ENCODE measurements at places on chromosomes 2 and 18.

DNA sequence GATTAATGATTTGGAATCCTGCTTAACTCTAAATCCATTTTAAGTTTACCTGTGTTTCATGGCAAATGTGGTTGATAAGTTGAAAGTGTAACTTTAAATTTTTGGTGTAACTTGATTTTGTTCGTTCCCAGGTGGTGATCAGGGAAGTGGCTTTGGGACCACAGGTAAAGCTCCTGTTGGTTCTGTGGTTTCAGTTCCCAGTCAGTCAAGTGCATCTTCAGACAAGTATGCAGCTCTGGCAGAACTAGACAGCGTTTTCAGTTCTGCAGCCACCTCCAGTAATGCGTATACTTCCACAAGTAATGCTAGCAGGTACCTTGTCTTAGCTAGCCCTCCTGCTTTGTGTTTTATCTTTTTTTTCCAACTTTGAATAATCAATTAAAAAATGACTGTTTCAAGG, 62.8 kb downstream of the AGFG1 start:
- DNase-seq: no peak

- DNase-seq: no peak
Measured at GRCh38 chr2:196649202-196649601, 9.7 kb downstream of the CCDC150 start.

DNA sequence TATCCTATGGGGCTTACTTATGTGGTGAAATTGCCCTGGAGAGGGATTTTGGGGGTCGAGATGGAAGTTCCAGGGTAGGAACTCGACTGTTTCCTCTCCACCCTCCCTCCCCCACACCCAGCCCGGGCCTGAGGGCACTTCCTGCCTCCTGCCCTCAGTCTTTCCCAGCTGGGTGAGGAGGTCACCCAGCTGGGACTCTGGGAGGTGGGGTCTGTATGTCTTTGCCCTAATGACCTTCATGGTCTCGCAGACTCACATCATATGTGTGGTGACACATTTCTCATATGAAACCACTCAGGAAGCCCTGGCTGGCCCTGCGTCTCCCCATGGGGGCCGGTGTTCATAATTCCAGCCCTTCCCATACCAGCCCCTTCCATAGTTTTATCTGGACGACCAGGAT, 12.4 kb downstream of the ATOH8 start:
- no peak for DNase-seq

DNA sequence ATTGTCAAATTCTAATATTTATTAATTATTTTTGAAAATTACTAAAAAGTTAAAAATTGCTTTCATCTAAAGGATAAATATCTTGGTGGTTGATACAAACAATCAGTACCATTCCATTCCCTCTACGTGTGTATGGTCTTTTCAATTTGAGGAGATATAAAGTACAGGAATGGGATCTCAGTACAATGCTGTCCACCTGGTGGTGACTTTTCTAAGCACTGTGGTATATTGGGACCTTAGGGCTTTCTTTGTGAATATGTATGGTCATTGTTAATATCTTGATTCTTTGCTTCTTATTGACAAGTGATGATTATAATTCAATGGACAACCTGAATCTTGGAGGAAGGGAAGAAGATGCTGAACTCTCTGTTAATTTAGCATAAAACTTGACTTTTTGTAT, 83.1 kb downstream of the NBEAL1 start:
- DNase-seq: no peak

DNA sequence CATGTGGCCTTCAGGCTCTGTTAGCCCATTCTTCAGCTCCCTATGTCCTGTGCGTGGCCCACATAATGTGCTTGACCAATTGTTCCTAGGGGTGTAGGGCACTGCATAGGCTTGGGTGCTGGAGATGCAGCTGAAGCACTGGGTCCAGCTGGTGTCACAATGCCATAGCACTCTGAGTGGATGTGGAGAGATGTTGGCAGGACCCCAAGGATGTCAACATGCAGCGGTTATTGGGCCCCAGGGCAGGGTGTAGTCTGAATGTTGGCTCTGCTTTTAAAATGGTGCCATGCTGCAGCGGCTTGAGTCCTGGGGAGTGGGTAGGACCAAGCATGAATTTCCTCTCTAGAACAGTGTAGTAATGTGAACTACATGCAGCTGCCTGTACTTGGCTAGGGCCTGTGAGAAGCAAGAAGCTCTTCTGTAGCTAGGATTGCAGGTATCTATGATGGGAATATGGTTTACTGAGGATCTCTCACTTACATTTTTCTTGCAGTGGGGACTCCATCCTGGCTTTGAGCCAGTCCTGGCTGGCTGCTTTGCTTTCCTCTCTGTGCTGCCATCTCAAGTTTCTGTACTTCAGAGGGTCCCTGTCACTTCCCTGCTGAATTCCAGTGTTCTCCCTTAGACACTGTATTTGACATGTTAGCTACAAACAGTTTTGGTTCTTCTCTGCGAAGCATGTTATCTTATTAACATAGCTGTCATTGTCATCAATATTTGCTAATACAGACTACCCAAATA, 148.4 kb downstream of the CSRNP3 start:
- DNase-seq: peak; percentile 37

DNA sequence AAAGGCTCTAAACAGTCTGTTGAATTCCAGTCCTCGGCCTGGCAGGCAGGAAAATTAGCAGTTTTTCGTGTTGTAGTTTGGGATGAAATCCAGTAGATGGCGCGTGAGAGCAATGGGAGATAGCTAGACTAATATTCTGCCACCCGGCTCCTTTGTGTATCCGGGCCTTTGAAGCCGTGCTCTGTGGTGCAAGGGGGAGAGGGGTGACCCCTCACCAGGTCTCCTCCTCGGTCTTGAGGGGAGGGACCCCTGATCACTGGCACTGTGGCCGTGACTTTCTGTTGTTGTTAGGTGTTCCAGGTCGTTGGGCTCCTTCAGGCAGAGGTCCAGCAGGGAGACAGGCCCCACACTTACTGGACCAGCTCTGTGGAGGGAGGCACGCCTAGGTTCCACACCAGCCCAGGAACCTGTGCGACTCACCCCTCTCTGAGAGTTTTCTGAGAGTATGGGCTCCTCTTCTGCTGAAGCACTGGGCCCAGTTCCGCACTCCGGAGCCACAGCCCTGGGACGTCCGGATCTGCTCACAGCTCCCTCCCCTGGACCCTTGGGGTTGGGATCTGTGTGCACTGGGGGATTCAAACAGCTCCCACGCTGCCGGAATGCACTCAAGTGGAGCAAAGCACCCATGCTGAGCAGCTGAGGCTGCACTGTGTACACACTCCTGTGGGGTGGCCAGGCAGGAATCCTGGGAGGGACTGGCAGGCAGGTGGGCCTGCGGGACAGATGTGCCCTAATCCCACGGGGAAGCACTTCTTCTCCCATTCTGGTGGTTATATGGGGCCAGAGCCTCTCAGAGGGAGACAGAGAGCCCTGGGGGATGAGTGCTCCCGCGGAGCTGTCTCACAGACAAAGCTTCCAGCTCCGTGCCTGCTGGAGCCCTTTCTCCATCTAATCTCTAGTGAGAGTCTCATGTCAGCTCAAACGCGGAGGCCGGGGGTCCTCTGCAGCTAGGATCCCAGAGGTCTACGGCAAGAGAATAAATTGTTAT, 8.8 kb downstream of the GKN2 start:
- DNase-seq: peak; percentile 89

GRCh38 chr2:50602636-50603327, 429.1 kb downstream of the NRXN1 start:
- no peak for DNase-seq

DNA sequence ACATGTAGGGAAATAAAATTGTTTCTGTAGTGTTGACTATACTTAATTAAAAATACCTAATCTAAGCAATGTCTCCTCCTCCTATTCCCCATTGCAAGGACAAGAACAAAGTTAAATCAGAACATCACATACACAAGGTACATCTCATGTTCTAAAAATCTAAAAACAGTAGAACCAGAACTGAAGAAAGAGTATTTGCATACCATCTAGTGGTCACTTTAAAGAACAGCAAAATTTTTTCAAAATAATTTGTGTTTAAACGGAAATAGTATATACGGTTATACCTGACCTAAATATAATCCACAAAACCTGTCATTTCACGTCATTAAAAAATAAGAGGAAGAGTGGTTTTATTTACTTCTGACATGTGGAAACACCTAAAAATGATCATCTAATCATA, 294.3 kb upstream of the KCNH7 start:
- peak; percentile 2 for DNase-seq

GRCh38 chr18:31199190-31199769, 36.6 kb upstream of the DSC1 start:
- DNase-seq: no peak

GRCh38 chr2:38654528-38655381, 11.2 kb upstream of the GALM start:
- DNase-seq: no peak

- DNase-seq: peak; percentile 74
Measured at GRCh38 chr2:199659207-199659606, 191.8 kb downstream of the FTCDNL1 start.

GRCh38 chr2:98134172-98135005, 47.4 kb downstream of the VWA3B start:
- DNase-seq: peak; percentile 70

DNA sequence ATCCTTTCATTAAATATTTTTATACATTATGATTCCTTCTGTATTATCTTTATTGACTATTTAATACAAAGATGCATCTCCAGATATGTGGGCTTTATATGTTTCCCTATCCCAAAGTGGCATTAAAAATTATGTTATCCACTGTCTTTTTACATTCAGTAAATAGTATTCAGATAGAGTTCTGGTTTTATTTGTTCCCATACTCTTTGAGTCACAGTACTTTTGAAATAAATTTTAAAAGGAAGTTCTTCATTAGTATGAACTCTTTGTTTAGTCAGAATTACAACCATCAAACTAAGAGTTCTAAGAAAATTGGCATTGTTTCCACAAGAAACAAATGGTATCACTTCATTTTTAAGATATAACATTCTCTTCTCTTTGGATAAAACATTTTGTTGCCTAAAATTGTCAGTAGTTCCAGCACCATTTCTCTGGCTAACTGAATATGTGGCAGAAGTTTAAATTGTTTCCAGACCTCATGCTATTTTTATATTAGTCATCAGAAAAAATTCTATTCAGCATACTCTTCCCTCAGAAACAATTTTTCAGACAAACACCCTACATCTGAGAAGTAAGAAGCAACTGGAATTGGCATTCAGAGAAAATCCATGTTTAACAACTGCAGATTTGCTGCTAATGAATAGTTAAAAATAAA, 88.5 kb upstream of the COL5A2 start:
- DNase-seq: peak; percentile 46

GRCh38 chr2:60629305-60629662, 75.8 kb upstream of the BCL11A start:
- DNase-seq: no peak

- DNase-seq: no peak
Measured at GRCh38 chr2:173064151-173064805, 11.4 kb upstream of the MAP3K20 start.

DNA sequence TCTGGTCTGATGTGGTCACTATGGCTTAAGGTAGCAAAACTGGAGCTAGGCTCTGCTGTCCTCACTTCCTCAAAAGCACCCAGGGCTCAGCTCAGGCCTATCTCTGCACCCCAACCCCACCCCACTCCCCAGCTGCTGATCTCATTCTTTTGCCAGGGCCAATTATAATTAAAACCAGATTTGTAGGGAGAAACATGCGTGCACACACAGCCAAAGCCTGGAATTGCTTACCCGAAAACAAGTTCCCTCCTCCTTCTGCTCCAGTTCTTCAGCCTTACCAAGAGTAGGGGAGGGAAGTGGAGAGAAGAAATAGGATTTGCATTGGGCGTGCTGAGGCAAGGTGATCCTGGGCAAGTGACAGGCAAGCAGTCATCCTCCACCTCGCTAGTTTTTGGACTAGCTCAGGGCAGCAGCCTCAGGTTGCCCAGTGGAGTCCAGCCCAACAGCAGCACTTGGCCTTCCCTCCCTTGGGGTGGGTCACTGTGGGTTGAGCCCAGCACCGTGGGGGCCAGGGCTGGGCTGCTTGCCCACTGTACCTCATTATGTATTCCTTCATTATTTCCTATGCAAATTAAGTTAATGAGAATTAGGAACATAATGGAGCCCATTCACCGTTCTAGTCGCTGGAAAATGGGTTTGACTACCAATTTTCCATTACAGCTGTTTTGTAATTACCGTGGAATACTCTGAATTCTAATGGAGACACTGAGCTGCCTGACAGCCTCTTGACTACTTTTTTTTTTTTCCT, 199.1 kb upstream of the CELF4 start:
- DNase-seq: no peak

DNA sequence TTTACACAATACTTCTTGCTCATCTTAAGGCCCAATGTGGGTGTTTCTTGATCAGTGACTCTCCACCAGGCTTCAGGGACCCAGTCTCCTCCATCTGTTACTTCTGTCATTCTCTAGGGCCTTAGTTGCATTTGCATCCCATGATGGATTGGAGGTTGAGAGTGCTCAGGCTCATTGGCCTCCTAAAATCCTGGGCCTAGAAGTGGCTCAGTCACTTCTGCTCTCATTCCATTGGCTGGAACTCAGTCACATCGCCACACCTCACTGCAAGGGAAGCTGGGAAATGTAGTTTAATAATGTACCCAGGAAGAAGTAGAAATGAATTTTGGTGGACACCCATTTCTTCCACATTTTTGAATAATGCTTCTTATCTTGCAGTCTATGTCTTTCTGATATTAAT, 223.5 kb downstream of the HRH4 start:
- DNase-seq: no peak

DNA sequence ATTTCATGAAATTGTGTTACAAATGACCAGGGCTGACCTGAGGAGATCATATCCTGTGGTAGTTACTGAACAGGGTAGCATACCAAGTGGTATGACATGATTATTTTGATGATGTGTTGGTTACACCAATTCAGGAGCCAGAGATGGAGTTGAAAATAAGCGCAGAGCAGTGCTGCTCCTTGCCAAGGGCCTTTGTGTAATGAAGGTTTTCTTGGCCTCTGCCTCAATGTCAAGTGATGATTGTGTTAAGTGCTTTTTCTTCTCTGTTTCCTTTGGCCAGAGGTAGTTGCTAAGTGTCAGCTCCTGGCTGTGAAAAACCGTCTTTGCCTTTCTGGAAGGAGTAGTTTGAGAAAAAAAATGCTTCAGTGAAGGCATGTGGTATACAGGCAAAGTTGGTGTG, 131.2 kb downstream of the CERS6 start:
- no peak for DNase-seq

DNA sequence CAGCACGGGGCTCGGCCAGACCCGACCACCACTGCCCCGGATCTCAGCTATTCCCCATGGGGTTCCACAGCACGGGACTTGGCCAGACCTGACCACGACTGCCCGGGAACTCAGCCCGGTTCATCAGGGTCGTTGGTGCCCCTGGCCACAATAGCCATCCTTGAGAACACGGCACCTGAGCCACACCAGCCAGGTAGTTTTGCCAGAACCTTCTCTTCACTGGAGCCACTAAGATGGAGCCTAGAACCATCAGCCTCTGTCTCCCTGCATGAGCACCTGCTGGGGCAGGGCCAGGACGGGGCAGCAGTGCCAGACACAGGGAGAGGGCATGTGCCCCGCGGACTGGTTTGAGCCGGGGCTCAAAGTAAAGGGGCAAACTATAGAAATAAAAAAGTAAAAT, 11.4 kb upstream of the KCNG2 start:
- no peak for DNase-seq

DNA sequence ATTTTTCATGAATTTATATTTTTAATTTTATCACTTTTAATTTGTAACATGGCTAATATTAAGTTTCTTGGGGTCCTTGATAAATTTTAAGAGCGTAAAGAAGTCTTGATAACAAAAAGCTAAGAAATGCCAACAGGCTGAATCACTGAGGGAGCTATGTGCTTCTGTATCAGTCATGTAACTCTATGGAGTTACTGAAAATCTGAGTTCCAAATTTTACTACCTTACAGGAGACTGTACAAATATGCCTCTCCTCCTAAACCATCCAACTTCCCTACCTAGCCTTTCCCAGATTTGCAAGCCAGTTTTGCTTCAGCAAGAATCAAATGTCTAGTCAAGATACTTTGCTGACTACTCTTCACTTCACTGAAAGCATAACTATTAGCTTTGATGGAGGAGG, 35.7 kb downstream of the FEZ2 start:
- no peak for DNase-seq

Data from tongue (tissue), 3 donors.